ENCODE measurements at places on chromosomes 12 and 14.

DNA sequence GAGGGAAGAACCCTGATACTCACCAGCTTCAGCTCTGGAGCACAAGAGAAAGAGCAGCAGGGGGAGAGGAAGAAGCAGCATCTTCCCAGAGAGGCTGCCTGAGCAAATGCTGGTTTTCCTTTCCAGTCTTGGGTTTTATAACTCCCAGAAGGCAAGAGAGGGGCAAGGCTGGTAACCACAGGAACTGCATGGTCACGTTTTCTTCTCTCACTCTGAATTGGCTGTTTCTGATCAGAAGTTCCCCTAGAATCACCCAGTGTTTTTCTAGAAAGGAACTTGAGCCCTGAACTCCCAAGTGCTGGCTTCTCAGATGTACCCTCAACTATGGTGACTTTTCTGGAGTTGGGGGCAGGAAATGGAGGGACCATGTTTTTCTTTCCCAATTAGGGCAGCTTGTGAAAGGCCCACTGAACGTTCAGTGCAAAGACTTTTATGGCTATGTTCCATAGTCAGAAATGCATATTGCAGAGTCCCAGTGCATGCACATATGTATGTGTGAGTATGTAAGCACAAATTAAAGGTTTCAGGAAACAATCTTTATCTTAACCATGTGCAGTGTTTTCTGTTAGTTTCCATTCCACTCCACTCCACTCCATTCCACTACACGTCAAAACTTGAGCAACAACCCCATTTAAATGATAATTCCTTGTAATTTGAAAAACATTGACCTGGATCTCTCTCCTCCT, at the start of gene CMA1:
Gene CMA1, minus strand, starts transcription at position 111 of the 686 bp plus-strand sequence. Its CDS starts 30 bp downstream, at position 81.
- DNase-seq = no peak

DNA sequence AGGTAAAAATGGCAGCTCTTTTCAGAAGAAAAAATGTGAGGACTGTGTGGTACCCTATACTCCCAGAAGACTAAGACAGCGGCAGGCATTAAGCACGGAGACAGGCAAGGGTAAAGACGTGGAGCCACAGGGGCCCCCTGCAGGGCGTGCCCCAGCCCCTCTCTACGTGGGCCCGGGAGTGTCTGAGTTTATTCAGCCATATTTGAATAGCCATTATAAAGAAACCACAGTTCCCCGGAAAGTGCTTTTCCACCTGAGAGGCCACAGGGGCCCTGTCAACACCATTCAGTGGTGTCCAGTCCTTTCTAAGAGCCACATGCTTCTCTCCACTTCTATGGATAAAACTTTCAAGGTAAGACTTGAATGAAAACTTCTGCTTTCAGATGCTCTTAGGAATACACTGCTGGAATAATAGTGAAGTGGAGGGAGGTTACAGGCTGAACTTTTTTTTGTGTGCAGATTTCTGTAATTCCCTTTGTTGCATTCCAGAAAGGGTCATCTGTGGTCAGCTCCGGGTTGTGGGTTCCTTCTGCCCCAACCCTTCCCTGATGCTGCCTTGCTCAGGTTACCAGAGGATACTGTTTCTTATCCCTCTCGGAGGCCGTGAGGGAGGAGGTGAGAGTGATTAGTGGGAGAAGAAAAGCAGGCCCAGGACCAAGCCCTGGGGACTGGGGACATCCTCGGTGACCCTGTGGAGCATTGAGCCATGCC, 58.4 kb downstream of the SLC25A47 start:
- no peak for DNase-seq

DNA sequence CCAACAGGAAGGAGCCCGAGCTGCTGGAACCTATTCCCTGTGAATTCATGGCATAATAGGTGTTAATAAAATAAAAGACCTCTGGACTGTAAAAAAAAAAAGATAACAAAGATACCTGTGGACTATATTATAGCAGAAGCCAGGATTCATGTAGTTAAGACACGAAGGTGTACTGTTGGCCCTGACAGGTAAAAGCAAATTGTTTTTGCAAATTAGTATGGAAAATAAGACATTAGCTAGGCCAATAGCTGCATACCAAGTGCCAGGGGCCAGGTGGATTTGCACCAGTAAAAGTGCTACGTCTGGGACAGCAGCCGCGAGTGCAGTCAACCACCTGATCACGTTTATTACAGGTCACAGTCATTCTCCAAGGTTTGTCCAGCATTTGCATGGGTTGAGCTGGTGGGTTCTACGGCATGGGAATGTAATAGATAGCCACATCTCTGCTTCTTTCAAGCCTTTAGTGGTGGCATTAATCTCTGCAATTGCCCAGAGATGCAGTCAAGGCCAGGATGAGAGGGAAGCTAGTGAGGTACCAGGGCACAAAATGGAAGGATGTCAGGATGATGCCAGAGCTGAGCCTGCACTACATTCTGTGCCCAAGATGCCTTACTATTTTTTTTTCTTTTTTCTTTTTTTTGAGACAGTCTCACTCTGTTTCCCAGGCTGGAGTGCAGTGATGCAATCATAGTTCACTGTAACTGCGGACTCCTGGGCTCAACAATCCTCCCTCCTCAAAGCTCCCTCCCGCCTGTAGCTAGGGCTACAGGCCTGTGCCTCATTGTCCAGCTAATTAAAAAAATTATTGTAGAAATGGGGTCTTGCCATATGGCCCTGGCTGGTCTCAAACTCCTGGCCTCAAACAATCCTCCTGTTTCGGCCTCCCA, 26.3 kb downstream of the TNFAIP2 start:
- DNase-seq = no peak

DNA sequence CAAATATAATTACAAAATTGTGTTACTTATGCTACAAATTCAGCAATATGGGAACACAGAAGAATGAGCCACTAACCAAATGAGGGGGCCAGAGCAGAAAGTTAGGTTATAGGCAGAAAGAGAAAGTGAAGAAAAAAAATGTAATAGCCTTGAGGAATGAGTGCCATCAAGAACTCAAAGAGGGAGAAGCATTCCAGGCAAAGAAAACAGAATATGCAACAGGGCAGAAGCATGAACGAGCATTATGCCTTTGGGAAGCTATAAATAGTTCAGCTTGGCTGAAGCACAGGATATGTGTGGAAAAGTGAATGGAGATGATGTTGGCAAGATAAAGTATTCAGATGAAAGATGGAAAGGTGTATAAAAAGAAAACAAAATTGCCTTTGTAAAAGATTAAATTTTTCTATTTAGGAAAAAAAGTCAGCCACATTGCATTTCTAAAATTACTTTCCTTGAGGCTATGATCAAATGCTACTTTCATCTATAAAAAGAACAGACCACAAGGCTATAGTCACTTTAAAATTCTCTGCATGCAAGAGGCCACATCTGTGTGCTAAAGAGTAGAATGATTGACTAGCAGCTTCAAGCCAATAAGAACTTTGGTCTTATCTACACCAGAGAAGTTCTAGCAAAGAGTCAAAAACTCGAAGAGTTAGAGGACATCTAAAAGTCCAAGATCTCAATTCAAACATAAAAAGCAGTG, 193.6 kb upstream of the GARIN6 start:
- DNase-seq = no peak

DNA sequence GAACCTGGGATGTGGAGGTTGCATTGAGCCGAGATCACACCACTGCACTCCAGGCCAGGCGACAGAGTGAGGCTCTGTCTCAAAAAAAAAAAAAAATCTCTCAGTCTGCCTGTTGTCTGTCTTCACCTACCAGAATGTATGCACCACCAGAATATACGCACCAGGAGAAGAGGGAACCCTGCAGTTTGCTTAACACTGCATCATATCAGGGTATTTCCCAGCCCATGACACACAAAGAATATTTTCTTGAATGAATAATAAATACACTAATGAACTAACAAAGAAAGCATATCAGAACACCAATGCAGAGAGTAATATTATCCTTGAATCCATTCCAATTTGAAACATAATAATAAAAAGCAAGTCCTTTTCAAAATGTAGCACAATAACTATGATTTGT, 44.2 kb upstream of the FOXN3 start:
- no peak for DNase-seq

- no peak for DNase-seq
Observed at GRCh38 chr12:71130521-71131069, 27.2 kb downstream of the TSPAN8 start.

DNA sequence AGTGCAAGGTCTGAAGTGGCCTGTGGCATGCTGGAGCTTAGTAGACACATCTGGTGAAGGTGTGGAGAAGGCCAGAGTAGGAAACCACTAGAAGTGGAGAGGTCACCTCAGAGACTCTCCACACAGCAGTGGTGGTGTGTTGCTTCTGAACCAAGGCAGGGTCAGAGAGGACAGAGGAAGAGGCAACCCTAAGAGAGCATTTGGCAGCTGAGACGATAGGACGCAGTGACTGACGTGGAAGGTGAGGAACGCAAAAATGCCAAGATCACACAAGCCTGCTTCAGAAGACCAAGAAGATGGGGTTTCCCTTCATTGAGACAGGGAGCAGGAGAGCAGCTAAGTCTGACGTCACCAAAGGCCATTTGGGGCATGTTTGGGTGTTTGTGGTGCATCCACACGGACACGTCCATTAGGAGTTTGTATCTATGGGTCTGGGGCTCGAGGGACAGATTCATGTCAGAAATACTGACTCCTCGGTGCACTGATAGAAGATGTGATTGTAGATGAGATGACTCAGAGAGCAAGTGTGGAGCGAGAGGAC, 338.1 kb downstream of the CACNA1C start:
- no peak for DNase-seq

DNA sequence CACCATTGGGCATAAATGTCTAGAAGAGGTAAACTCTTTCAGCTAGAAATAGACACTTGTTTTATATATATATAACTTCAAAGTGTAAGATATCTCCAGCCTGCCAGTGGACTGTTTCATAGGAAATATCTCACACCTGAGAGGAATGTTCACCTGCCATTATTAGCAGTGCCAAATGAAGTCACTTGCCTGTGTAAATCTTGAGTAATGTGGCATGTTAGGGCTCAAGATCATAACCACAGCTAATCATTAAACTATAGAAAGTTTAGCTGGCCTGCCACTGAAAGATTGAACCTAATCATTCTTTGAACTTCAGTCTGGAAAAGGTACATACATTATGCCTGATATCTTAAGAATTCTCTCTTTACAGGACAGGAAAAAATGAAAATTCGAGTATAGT, 25.5 kb upstream of the KCNJ8 start:
- DNase-seq = no peak

GRCh38 chr14:106436310-106436905, 910.0 kb downstream of the TMEM121 start:
- DNase-seq = peak; percentile 67

DNA sequence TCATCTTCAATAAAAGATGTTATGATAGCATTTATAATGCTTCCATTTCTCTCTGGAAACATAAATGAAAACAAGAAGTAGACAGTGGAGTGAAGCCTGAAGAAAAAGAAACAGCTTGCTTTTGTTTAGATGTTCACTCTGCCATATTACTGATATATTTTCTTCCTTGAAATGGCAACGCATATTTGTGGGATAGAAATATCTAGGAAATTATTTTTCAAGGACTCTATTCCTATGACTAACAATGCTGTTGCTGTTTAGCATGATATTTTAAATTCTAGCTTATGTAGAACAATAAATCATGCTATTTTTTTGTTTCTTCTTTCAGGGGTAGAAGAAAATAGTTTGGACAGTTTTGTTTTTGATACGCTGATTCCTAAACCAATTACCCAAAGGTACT, 359.0 kb downstream of the NAV3 start:
- DNase-seq = no peak

DNA sequence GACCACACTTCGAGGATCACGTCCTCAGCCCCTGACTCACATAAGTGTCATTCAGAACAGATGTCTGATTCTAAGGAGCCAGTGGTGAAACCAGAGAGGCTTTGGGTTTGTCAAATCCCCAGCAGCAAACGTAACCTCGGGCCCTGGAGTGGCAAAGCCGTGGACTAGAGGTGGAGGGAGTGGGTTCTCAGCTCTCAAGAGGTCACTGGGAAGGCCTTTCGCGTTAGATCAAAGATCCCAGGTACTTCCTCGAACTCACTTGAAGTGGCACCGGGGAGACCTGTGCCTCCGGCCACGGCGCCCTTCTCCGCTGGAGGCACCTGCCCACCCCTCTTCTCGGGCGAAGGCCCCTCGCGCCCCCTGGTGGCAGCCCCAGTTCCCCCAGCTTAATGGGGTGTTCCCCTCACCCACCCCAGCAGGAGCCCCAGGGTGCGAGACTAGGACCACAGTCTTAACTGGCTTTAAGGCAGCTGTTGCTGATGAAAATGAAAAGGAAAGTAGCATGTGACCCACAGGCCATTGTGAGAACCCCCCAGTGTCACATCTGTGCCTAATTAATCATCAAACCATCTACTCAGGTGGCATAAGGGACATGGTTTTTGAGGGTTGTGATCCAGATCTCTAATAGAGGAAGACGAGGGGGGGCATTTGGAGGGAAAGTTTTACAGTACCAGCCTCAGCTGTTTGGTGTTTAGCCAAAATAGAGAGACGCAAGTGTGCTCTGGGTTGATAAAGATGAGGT, 672 bp upstream of the ESR2 start:
- DNase-seq = peak; percentile 76

DNA sequence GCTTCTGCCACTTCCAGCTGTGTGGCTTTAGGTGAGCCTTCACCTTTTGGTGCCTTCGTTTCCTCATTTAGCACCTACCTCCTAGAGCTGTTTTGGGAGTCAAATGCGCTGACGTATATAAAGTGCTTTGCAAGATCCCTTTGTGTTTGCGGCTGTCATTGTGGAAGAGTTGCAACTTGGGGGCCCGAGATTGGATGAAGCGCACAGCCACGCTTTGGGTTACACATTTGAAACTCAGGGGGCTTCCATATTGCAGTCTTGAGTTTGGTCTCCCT, 636 bp upstream of the ARL6IP4 start:
- no peak for DNase-seq

DNA sequence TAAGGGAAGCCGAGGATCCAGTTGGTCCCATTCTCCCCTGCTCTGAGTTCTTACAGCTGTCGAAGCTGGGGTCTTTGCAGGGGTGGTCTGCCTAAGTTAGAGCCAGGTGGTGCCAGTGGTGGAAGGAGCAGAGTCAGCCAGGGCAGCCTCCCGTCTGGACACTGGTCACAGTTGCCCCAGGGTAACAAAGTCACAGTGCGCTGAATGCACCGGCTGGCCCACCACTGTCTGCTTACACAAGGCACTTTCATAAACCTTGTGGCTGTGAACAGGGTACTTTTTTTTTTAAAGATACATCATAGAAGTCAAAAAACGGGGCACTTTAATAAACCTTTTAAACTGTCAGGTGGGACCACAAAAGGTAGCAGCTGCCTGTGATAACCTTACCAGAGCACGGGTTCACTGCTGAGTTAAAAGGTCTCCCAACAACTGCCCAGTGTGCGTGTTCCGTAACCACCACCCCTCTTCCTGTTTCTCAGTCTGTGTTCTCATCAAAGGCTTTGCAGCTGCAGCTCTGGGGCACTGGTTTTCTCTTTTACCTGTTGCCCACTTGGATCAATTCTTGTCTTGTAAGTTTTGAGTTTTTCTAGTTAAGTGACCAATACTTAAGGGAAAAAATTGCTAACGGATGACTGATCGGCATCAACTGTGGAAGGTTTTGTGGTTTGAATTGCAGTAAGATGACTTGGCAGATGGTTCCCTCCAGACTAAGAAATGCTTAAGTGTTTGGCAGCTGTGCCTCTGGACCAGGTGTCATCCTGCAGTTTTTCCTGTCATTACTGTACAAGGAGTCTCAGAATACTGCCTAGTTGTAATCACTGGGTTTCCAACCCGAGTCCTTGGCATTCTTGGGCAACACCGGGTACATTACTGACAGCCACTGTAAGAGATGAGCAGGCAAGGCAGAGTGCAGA, 55.9 kb downstream of the DYNC1H1 start:
- DNase-seq = peak; percentile 6

GRCh38 chr14:98932431-98933325, 339.3 kb downstream of the BCL11B start:
- no peak for DNase-seq
